ENCODE measurements at places on chromosomes 2 and 18. TPM values are rescaled to one million over a fixed set of nuclear protein-coding genes. Genes with fewer than 3 reads are reported as not detected.

Gene ARHGAP28
- 1.7 TPM for total RNA-seq

Gene GCG
- not detected for total RNA-seq

Gene SCG2
- total RNA-seq = 7.1 TPM

Gene CFAP210
- total RNA-seq = not detected

Gene SH3RF3
- 2.3 TPM for total RNA-seq

Gene FBXO15
- 1.4 TPM for total RNA-seq

Gene TSHZ1
- 13.0 TPM for total RNA-seq

Gene ACTG2
- total RNA-seq = 1.8 TPM

Gene GKN2
- total RNA-seq = not detected

Gene DCDC2C
- total RNA-seq = not detected

Gene NPHP1
- 3.6 TPM for total RNA-seq

Gene MPP4
- 0.33 TPM for total RNA-seq

Gene ASPRV1
- 0.15 TPM for total RNA-seq

Gene THSD7B
- not detected for total RNA-seq

Gene RAB27B
- total RNA-seq = 0.36 TPM

Gene SERPINB10
- total RNA-seq = not detected

Gene TSPYL6
- not detected for total RNA-seq

Gene QPCT
- total RNA-seq = 684 TPM

Gene LYG2
- not detected for total RNA-seq

Gene AQP12A
- total RNA-seq = not detected

Gene SERPINB2
- total RNA-seq = 2.4 TPM

Gene SP100
- total RNA-seq = 269 TPM

Gene PAX8
- not detected for total RNA-seq
